Central memory CD8-positive, alpha-beta T cell (primary cell): ENCODE measurements at places on chromosomes 4 and X.

DNA sequence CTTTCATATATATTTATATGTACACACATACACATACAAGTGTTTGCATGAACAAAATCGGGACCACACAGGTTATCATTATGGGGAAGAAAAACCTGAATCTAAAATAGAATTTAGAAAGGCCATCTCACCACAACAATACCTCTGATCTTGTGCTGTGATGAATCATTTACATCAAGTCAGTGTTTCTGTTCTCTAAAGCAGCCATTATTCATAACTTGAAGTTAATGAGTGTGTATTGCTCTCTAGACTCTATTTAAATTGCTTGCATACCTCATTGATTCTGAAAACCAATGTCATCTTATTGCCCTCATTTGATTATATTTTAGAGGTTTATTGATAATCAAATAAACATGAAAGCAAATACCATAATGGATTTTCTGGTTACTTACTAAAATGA is 71.6 kb downstream of the FAM114A1 start:
- DNase-seq, result no peak
- H3K36me3 ChIP-seq, result no peaks in the 10 kb centered on the region
- H3K4me1 ChIP-seq, result no peaks in the 10 kb centered on the region
- H3K27ac ChIP-seq, result no peak overlapping the region
- no peak overlapping the region for H3K4me3 ChIP-seq

- no peak overlapping the region for H3K4me3 ChIP-seq
- peak overlapping the region; percentile 11 for H3K27ac ChIP-seq
- peaks cover 6% of the 10 kb centered on the region for H3K4me1 ChIP-seq
These were observed 1.4 kb upstream of the C4orf50 start for GRCh38 chr4:6019316-6020263.

DNA sequence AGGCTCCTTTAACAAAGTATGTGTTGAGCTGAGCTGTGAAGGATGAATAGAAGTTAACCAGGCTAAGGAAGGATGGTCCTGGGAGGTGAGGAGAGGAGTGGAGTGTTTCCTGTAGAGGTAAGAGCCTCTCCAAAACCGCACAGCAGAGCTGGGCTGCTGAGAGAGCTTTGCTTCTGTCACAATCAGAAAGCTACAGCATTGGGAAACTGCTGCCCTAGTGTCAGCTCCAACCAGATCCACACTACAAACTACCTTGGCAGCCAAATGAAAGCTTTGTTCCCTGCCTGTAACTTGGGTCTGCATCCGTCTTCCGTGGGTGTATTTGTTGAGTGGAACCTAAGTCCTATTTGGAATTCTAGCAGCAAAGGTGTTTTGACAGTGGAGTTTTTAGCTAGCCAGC is 91.8 kb downstream of the REPS2 start:
- H3K36me3 ChIP-seq, result no peaks in the 10 kb centered on the region
- DNase-seq, result no peak
- H3K4me1 ChIP-seq, result no peaks in the 10 kb centered on the region
- H3K27me3 ChIP-seq, result peaks cover 7% of the 10 kb centered on the region
- H3K27ac ChIP-seq, result no peak overlapping the region

GRCh38 chr4:100061835-100062234 is 111.8 kb upstream of the H2AZ1 start:
- peaks cover 2% of the 10 kb centered on the region for H3K36me3 ChIP-seq
- no peak overlapping the region for H3K4me3 ChIP-seq
- DNase-seq, result no peak
- no peak overlapping the region for H3K27ac ChIP-seq
- no peaks in the 10 kb centered on the region for H3K4me1 ChIP-seq

- H3K4me3 ChIP-seq, result no peak overlapping the region
- H3K36me3 ChIP-seq, result no peaks in the 10 kb centered on the region
- DNase-seq, result no peak
- H3K27ac ChIP-seq, result no peak overlapping the region
These were observed 9.3 kb downstream of the PJA1 start for GRCh38 chrX:69155786-69156520.

- H3K4me3 ChIP-seq, result no peak overlapping the region
- DNase-seq, result no peak
- no peaks in the 10 kb centered on the region for H3K36me3 ChIP-seq
- H3K27me3 ChIP-seq, result no peaks in the 10 kb centered on the region
- peaks cover 25% of the 10 kb centered on the region for H3K4me1 ChIP-seq
These were observed 91.9 kb upstream of the PPP1R2C start for GRCh38 chrX:42869659-42870476.

GRCh38 chrX:35251226-35251625 is 308.6 kb downstream of the FAM47B start:
- no peaks in the 10 kb centered on the region for H3K27me3 ChIP-seq
- H3K36me3 ChIP-seq, result no peaks in the 10 kb centered on the region
- H3K27ac ChIP-seq, result no peak overlapping the region
- no peaks in the 10 kb centered on the region for H3K4me1 ChIP-seq

DNA sequence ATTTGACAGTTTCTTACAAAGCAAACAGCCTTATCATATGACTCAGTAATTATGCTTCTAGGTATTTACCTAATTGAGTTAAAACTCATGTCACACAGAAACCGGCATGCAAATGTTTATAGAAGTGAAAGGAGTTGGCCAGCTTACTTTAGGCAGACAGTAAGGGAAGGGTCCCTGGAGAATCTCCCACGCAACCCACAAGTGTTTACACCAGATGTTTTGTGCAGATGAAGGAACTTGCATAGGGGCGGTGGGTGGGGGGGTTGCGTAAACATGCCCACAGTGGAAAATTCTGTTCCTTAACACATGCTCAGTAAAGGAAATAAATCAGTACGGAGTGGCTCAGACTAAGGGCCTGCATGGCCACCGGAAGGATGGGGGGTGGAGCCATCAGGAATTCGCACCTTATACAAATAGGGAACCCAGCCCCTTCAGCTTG is 330.5 kb upstream of the AADAT start:
- DNase-seq, result no peak
- no peaks in the 10 kb centered on the region for H3K4me1 ChIP-seq
- no peak overlapping the region for H3K4me3 ChIP-seq
- H3K36me3 ChIP-seq, result no peaks in the 10 kb centered on the region

DNA sequence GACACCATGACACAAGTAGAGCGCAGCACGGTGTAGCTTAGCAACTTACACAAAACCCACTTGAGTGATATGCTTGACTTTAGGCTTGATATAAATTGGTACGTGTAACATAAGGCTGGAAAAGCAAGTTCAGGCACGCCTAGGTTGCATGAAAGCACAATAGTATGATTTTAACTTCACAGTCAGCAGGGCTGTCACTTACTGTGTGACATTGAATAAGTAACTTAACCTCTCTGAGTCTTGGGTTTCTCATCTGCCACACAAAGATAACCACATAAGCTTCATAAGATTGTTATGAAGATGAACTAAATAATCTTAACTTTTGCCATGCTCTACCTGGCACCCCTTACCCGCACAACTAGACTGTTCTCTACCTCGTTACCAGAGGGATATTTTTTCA is 9.5 kb downstream of the SRD5A3 start:
- H3K4me3 ChIP-seq, result no peak overlapping the region
- DNase-seq, result no peak
- no peak overlapping the region for H3K27ac ChIP-seq
- peaks cover 2% of the 10 kb centered on the region for H3K36me3 ChIP-seq
- H3K4me1 ChIP-seq, result no peaks in the 10 kb centered on the region
- H3K27me3 ChIP-seq, result no peaks in the 10 kb centered on the region

DNA sequence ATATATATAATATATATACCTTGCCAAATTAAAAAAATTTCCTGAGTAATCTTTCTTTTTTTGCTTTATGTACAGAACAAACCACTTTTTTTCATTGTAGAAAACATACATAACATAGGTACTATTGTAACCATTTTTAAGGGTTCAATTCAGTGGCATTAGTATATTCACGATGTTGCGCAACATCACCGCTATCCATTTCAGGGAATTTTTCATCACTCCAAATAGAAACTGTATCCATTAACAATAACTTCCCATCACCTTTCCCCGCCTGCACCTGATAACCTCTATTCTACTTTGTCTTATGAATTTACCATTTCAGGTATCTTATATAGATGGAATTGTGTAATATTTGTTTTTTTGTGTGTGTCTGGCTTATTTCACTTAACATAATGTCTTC is 124.7 kb downstream of the MGST2 start:
- no peak for DNase-seq
- no peaks in the 10 kb centered on the region for H3K36me3 ChIP-seq
- H3K4me1 ChIP-seq, result no peaks in the 10 kb centered on the region
- H3K27me3 ChIP-seq, result peaks cover 58% of the 10 kb centered on the region
- no peak overlapping the region for H3K27ac ChIP-seq

GRCh38 chr4:36196145-36196913 is 48.0 kb downstream of the ARAP2 start:
- no peak for DNase-seq
- peaks cover 41% of the 10 kb centered on the region for H3K4me1 ChIP-seq
- no peak overlapping the region for H3K4me3 ChIP-seq
- peaks cover 10% of the 10 kb centered on the region for H3K36me3 ChIP-seq
- peak overlapping the region; percentile 63 for H3K27ac ChIP-seq

DNA sequence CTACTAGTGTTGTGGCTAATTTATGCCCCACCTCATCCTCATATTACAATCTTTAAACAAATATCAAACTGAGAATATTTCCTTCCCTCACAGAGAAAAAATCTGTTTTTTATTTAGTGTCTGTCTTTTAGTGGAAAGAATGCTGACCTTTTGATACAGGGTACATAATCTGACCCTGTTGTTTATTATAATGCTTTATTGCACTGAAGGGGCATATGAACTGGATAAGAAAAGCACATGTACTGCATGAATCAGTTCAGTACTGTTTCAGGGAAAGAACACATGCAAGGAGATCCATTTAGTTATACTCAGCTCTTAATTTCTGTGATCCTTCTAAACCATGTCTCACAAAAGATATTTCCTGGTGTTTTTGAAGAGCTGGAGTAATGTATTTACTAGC is 15.5 kb upstream of the DYNLT3 start:
- H3K27me3 ChIP-seq, result peaks cover 21% of the 10 kb centered on the region
- H3K27ac ChIP-seq, result no peak overlapping the region
- no peak overlapping the region for H3K4me3 ChIP-seq
- no peaks in the 10 kb centered on the region for H3K36me3 ChIP-seq

GRCh38 chrX:40154250-40154852 is 56.6 kb upstream of the BCOR start:
- peak overlapping the region; percentile 53 for H3K27ac ChIP-seq
- no peaks in the 10 kb centered on the region for H3K36me3 ChIP-seq
- H3K27me3 ChIP-seq, result no peaks in the 10 kb centered on the region
- peaks cover 5% of the 10 kb centered on the region for H3K4me1 ChIP-seq
- DNase-seq, result no peak

DNA sequence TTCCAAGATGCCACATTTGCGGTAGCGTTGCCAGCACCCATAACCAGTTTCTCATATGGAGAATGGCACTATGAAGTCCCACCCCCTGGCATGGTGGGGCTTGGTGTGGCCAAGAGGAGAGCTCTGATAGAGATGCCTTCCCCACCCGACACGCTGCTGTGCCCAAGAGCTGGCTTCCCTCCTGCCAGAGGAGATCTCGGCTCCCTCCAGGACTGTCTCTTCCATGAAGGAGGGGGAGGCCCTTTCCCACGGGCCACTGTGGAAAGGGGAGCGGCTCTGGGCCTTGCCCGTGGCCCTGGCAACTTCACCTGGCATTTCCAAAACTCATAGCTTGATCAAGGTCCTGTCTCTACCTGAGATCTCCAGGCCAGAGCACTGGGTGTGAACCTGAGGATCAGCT is 217.3 kb upstream of the PSAPL1 start:
- H3K36me3 ChIP-seq, result peaks cover 6% of the 10 kb centered on the region
- DNase-seq, result no peak
- H3K4me3 ChIP-seq, result no peak overlapping the region
- H3K27ac ChIP-seq, result peak overlapping the region; percentile 99
- peaks cover 55% of the 10 kb centered on the region for H3K4me1 ChIP-seq

DNA sequence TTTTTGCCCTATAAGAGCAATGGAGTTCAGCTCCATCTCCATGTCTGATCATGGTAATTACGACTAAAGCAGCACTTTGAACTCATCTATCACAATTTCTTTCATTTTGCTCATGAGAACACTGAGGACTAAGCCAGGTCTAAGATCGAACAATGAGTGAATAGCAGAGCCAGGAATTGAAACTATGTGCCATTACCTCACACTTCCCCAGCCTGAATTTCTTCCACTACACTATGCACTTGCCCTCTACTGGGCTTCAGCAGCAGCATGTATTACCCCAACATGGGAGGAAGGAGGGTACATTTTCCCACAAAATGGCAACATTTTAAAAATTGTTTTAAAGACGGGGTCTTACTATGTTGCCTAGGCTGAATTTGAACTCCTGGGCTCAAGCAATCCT is 274.7 kb upstream of the FGF13 start:
- no peak for DNase-seq
- H3K4me1 ChIP-seq, result no peaks in the 10 kb centered on the region

- H3K36me3 ChIP-seq, result peaks cover 5% of the 10 kb centered on the region
- no peaks in the 10 kb centered on the region for H3K27me3 ChIP-seq
- peak within 1 kb of the TSS; percentile 71 for H3K4me3 ChIP-seq
These were observed at the start of gene KLF8 for GRCh38 chrX:56232221-56233082. KLF8 (plus strand) TSS chrX:56232356; CDS start chrX:56233335, 979 bp downstream.

DNA sequence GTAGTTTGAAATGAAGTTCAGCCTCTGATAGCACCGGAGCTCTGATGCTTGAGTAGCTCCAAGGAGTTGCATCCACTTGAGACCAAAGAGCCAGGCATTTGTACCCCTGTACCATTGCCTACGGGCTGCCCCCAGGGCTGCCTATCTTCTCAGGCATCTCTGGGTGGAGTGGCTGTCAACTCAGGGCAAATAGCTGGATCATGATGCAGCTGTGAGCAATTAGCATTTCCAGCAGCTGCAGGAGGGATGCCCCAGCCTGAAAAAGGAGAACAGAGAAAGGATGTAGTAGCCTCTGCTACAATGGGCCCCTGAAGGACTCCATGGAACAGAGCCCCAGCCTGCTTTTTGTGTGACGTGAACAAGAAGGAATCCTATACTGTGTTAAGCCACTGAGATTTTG is 492.6 kb downstream of the BCOR start:
- peaks cover 26% of the 10 kb centered on the region for H3K27me3 ChIP-seq
- no peak overlapping the region for H3K4me3 ChIP-seq
- H3K27ac ChIP-seq, result no peak overlapping the region
- no peaks in the 10 kb centered on the region for H3K4me1 ChIP-seq
- no peak for DNase-seq
- no peaks in the 10 kb centered on the region for H3K36me3 ChIP-seq

- H3K36me3 ChIP-seq, result peaks cover 11% of the 10 kb centered on the region
- peak overlapping the region; percentile 89 for H3K4me3 ChIP-seq
- DNase-seq, result no peak
- H3K4me1 ChIP-seq, result peaks cover 27% of the 10 kb centered on the region
- no peaks in the 10 kb centered on the region for H3K27me3 ChIP-seq
- H3K27ac ChIP-seq, result peak overlapping the region; percentile 71
These were observed 1.5 kb downstream of the ELF4 start for GRCh38 chrX:130108647-130109428.

DNA sequence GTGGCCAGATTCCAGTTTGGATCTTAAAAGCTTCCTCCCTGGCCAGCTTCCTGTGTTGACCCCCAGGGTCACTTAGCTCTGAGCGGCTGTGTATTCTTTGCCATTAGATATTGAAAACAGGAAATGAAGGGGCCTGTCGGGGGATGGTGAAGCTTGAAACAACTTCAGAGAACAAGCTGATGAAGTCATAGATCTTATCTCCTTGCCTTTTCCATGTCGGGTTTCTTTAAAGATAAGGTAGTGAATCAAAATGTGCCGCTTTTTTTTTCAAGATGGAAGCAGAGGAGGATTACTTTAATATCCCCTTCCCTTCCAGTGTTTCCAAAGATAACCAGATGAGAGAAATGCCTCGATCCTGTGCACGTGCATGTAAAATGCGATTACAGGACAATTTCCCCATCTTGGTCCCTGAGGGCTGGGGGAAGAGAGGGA is 508.5 kb downstream of the MID1IP1 start:
- H3K4me3 ChIP-seq, result peak overlapping the region; percentile 58
- H3K36me3 ChIP-seq, result no peaks in the 10 kb centered on the region
- H3K27me3 ChIP-seq, result peaks cover 16% of the 10 kb centered on the region
- no peak for DNase-seq
- peak overlapping the region; percentile 72 for H3K27ac ChIP-seq
